ENCODE measurements at places on chromosomes 2 and 18.

DNA sequence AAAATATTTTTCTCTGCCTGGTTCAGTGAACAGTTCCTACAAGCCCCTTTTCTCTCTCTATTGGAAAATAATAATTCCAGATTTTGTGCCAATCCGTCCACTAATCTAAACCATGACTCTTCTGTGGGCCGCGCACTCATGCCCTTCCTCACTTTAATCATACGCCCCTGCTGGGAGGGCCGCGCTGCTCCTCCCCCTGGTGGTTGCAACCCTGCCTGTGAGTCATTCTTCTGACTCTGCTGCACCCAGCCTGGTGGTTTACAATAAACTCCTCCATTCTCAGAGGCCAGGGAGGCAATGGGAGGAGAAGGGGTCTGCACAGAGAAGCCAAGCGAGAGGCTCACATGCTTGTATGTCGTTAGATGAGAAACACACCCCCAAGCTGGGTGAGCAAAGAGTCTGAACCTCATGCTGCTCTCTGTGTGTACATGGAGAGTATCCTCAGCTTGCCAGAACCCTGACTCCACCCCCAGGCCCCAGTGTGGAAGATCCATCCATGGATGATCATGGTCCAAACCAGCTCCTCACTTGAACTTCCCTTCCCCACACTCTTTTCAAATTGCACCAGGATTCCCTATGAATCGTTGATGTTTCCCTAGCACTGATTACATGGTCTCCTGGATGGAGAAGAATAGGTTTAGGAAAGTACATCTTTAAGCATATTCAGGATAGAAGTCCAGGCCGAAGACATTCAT is 228.9 kb downstream of the ANKRD30B start:
- no peak for DNase-seq

DNA sequence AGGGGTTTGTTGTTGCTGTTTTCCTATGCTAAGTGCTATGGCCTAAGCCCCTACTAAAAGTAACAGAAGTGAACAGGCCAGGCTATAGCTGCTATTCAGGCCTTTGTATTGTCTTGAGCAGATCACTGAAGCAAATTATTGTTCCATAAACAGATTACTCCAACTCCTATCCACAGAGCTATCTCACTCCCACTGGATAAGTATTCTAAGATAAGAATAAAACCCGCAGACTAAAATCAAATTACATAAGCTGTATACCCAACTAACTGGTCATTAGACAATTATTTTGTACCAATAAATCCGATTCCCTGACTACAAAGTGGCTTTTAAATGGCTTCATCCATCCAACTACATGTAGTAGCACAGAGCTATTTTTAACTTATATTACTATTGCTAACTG is 74.3 kb downstream of the THADA start:
- no peak for DNase-seq

GRCh38 chr18:79404567-79404910 is 8.8 kb downstream of the NFATC1 start:
- no peak for DNase-seq

DNA sequence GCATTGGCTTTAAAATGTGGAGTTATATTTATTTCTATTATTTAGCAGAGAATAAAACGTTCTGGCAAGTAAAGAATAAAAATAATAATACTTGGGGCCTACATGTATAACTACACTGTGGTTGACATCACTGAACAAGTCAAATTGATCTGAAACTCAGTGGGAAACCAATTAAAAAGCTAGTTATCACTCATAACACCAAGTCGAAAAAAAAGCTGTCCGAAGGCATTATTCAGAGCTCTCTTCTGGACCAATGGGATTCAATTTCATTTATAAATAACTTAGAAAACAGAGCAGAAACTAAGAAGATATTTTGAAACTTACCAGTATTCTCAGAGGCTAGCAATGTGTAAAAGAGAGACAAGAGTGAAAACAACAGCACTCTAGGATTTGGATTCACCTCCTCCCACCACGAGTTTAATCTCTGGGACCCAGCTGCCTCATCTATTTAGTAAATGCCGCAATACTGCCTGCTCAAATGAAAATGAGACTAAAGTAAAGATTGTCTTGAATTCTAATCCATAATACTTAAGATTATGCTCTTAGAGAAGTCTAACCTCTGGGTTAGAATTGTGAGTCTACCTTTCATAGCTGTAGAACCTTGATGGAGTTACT is 128.4 kb downstream of the NBAS start:
- DNase-seq: no peak

- no peak for DNase-seq
Observed at GRCh38 chr2:204790076-204790475, 244.8 kb downstream of the PARD3B start.

- no peak for DNase-seq
Observed at GRCh38 chr2:192700934-192701333, 506.2 kb upstream of the TMEFF2 start.

- no peak for DNase-seq
Observed at GRCh38 chr2:192469612-192470011, 274.9 kb upstream of the TMEFF2 start.

- DNase-seq: peak; percentile 83
Observed at GRCh38 chr2:231612456-231613330, 20.0 kb downstream of the TEX44 start.

DNA sequence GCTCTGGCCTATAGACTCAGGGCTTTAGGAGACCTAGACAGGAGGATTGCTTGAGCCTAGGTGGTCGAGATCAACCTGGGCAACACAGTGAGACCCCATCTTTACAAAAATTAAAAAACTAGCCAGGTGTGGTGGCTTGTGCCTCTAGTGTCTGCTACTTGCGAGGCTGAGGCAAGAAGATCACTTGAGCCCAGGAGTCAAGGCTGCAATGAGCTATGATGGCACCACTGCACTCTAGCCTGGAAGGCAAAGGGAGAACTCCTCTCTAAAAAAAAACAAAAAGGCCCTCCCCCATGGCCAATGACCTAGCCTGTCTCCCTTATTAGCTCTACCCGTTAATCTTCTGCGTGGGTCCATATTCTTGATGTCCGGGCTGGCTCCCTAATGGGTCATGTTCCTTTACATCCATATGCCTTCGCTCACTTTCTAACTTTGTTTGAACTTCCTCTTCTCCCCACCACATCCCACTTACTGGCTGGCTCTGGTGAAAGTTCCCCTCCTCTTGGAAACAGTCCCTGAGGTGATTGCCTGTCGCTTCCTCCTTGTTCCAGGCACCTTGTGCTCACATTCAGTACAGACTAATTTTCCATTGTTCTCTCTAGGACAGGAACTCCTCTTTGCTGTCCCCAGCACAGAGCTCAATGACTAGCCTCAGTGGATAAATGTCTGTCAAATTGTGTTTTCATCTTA is 103.0 kb downstream of the AFF3 start:
- DNase-seq: no peak

GRCh38 chr2:100988630-100989417 is 13.3 kb upstream of the RPL31 start:
- no peak for DNase-seq

GRCh38 chr2:134218930-134219658 is 34.8 kb upstream of the MGAT5 start:
- no peak for DNase-seq

DNA sequence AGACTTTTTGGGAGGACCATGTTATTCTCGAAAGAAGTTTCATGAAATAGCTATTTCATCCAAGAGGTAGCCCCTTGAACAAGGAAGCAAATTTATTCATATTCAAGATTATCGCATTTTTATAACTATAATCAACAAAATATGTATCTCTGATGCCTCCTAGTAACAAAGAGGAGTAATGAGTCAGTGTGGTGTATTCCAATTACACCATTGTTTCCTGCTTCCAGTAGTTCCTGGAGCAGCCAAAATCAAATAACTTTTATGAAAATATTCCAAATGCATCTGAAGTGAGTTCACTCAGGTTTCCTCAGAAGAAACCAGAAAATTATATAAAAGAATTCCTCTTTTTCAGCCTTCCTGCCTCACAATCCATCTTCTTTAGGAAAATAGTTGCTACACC is 43.0 kb downstream of the ANKRD36B start:
- no peak for DNase-seq

- DNase-seq: no peak
Observed at GRCh38 chr2:224479826-224480225, 77.9 kb upstream of the FAM124B start.

GRCh38 chr2:127658641-127659407 is 12.9 kb downstream of the GPR17 start:
- no peak for DNase-seq

DNA sequence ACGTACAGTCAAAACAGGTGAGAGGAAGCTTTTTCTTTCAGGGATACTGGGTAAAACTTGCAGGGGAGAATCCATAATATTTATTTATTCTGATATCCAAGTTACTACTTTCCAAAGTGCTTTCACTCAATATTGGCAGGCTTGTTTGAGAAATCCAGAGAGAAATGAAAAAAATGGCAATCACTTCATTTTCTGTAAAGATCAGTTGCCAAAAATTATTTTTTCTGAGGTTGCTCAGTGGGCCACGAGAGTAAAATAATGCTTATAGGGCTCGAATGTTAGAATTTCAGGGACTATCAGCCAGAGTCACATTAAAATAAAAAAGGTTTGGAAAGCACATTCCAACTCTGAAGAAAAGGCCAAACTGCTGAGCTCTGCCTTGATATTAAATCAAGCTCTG is 324.6 kb upstream of the RND3 start:
- no peak for DNase-seq

- peak; percentile 3 for DNase-seq
Observed at GRCh38 chr2:181393472-181393871, 63.7 kb upstream of the ITGA4 start.

GRCh38 chr2:69755862-69756467 is 14.0 kb downstream of the ANXA4 start:
- DNase-seq: no peak

DNA sequence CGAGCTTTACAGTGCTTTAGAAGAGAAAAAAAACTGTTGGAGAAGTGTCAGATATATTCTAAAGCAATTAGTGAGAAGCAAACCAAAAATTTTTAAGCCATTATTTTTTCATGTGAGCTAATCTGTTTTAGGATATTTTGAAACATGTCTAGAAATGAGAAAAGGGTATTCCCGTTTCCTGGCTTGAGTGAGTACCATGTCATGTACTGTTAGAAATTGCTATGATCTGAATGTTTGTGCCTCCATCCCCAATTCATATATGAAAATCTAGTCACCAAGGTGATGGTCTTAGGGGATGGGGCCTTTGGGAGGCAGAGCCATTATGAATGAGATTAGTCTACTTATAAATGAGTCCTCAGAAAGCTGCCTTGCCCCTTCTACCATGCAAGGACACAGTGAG is 493.3 kb upstream of the GCFC2 start:
- DNase-seq: no peak

DNA sequence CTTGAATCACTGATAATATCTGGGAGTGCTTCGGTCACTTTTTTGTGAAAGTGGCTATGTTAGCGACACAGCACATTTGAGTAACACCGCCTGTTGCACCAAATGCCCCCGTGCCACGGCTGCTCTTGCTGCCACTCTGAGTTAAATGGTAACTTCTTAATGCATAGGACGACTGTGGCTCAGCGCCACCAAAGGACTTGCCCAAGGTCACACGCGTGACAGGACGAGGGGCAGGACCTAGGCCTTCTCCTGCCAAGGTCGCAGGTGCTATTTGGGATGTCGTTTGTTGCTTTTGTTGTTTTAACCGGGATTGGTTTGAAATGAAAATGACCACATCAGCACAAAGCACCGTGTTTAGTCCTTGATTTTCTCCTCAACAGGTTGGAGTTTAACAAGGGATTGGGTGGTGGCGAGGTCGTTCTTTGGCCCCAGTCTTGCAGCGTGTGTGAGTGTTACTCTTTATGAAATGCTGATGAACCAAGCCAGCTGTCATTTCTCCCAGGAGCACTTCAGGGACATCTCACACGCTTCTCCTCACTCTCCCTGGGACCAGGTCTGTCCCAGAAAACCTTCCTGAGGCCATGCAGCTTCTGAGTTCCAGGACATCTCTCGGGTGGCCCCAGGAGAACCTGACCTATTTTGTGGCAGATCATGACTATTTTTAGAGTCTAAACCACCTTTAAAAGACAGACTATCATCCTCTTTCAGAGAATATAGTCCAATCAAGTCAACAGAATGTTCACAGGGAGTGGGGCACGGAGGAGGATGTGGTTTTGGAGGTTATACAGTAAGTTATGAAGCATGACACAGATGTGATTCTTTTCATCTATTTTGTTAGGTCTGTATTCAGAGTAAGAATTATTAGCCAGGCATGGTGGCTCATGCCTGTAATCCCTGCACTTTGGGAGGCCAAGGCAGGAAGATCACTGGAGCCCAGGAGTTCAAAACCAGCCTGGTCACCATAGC is 49.9 kb downstream of the MTCL1 start:
- DNase-seq: no peak

Measured in SW 1271 (cell line).